ENCODE measurements at places on chromosomes 7 and 10.

DNA sequence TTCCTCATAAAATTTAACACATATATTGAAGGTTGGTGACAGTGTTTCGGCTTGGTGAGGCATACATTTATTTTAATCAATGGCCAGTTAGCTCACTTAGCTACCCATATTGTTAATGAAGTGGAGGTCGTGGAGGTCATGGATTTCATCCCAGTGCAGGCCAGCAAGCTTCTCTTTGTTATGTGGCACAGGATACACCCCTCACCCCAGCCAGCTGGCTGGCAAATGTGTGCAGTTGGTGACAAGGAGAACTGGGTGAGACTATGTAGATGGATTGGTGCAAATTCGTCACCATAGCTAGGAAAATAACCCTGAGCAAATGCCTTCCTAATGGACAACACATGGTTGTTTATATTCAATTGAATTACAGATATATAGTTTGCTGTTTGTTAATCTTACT lies 50.5 kb upstream of the FOXP2 start:
- DNase-seq: no peak

DNA sequence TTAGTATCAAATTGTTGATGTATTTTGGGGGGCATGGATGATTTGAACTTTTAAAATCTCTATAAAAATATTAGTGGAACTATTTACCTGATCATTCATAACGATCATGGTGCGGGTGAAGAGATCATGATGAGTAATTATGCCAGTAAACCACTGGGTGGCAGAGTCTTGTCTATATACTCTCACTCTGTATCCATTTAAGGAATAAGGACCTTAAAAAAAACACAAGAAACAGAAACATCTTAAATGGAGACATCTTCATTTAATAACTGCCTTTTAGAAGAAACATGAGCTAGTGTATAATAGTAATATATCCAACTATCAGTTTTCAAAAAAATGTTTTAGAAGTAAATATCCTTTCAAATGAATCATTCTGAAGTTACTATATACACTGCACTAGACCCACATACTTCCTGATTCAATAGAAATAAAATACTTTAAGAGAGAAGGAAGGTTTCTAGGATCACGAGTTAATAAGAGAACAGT lies 84.0 kb downstream of the NRBF2 start:
- no peak for DNase-seq

DNA sequence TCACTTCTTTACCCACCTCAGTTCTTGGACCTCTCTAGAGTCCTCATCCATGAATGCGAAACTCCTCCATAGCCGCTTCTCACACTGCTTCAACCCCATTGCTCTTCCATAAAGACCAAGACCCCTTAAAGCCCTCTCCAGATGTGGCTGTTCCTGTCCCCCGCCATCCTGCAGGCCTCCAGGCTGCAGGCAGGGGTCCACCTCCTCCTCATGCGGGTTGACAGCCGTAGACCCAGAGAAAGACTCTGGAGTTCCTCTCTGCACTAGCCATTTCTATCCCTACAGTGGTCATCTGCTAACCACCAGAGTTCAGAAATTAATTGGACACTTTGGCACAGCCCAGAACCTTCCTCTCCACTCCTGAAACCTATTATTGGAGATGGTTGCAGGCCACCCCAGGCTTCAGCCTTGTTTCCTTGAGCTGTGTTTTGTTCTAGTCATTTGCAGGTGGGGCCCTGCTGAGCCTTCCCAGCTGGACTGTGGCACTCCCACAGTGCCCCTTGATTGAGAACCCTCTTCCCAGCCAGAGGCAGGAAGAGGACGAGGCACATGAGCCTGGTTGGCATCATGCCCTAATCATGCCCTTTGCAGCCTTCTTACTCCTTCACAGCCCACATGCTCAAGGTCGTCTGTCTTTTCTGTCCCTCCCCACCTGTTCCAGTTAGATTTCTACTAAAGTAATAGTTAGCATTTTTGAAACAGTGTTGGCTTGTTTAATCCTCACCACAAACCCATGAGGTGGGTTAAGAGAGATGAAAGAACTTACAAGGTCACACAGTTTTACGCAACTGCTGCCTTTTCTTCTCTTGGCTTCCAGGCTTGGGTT lies 23.9 kb downstream of the CUL1 start:
- no peak for DNase-seq

DNA sequence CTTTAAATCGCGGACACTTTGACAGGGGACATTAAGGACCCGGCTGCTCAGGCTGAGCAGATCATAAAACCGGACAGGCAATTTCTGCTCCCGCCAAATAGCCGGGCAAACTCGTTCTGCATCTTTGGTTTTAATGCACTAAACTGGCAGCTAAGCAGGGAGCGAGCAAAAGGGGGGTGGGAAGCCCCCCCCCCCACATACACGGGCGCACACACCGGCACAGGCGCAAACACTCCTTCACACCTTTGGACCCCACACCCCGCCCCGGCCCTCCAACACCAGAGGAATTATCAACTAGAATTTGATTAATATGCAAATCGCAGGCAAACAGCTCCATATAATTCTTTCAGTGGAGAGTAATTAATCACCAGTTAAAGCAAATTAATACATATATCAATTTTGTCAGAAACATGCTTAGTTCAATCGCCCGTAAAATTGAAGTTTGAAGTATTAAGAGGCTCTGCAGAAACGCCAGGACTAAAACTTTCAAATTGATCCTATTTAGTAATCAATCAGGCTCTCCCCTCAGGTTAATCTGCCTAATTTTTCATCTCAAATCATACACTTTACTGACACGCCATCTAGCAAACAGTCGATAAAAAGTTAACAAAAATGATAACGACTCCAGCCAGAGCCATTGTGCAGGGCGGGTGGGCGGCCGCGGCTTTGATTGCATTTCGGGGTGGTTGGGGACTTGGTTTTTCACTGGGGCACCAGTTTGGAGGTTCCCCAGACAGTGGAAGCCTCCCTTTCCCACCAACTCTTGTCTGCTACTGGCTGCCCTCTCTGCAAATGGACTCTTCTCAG lies 9.9 kb downstream of the LBX1 start:
- no peak for DNase-seq

DNA sequence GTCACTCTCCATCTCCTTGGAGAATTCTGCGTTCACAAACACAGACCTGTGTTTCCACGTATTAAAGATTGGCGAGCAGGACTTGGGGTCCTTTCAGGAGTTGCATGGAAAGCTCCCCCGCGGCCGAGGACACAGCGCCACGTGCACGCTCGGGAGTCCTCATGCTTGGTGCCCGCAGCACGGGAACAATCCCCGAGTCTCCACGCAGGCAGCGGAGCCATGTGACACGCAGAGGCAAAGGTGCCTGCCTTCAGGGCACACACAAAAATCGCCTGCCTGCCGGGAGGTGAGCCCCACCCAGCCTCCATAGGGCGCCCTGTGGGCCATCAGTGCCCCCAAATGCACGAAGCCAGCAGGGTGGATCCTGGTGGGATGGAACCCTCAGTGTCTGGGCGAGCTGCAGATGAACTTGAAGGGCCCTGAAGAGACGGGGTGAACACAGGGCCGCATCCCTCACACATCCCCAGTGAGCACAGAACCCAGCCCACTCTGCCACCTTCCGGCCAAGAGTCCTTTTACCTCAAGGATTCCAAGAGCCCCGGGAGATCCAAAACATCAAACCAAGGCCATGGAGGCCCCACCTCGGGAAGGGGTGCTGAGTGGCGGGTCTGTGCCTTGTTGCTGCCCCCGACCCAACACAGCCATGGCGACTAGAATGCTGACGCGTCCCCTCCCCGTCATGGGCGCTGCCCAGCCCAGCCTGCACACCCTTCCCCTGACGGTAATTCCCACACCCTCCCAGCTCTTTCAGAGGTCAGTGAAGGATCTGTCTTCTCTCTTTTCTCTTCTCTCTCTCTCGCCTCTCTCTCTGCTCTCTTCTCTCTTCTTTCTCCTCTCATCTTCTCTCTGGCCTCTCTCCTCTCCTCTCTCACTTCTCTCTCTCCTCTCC lies 55.9 kb downstream of the CFAP46 start:
- no peak for DNase-seq

DNA sequence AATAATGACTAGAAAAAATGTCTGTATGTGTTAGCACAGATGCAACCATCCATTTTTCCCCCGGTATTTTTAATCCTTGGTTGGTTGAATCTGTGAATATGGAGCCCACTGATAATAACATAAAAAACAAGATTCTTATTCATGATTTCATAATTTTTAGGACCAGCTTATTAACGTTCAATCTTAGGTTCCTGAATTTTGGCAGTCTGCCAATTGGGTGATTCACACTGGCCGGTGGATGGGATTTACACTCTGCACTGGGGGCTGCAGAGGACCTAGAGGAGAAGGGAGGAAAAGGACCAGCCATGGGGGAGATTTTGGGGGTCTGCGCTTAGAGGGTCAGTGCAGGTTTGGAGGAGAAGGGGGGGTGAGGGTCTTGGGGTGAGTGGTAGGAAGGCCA lies 327.9 kb downstream of the ACTR3B start:
- DNase-seq: no peak

DNA sequence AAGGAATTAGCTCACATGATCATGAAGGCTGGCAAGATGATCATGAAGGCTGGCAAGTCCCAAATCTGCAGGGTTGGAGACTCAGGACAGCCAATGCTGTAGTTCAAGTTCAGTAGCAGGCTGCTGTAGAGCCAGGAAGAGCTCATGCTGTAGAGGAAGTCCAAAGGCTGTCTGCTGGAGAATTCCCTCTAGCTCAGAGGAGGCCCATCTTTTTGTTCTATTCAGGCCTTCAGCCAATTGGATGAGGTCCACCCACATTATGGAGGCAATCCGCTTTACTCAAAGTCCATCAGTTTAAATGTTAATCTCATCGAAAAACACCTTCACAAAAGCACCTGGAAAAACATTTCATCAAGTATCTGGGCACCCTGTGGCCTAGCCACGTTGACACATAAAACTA lies 24.8 kb upstream of the FAM171A1 start:
- DNase-seq: no peak

GRCh38 chr7:94375691-94376090 lies 19.0 kb upstream of the COL1A2 start:
- DNase-seq: no peak

DNA sequence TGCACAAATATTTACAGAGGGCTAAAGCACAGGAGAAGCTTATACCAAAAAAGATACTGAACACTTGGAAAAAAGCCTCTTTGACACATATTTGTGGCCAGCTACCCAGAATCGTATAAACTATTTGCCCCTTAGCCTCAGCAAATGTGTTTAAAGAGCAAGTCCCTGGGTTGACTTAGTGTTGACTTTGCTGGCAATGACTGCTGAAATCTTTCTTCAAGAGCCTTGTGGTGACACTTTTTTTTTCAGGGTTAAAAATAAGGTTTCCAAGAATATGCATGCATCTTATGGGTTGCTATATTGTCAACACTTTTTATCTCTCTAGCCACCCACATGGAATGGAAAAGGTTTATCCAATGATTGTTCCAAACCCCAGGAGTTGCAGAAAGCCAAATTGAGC lies 14.9 kb upstream of the PLEKHS1 start:
- DNase-seq: no peak

DNA sequence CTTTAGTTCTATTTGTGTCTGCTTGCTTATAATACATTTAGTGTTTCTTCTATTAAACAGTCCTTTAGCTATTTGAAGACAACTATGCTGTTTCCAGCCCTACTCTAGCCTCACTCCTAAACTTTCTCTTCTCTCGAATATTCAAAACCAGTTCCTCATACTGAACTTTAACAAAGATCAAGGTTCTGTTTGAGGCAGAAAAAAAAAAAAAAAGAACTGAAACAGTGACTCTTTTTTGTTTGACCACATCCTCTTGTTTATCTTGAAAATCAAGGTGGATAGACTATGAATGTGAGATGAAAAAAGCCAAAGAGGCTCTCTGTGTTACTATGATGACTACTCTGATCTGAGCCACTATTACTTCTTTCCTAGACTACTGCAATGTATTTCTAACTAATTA lies 154.3 kb downstream of the ZNF365 start:
- DNase-seq: no peak

- no peak for DNase-seq
These were observed 37.4 kb upstream of the XPNPEP1 start for GRCh38 chr10:109960682-109961081.

- no peak for DNase-seq
These were observed 176.5 kb downstream of the SUGCT start for GRCh38 chr7:40311307-40311706.

GRCh38 chr10:108709927-108710722 lies 1213.2 kb downstream of the XPNPEP1 start:
- DNase-seq: no peak

GRCh38 chr10:101067356-101068083 lies 5.7 kb downstream of the KAZALD1 start:
- DNase-seq: peak; percentile 83

GRCh38 chr10:99927721-99928280 lies 81.9 kb downstream of the DNMBP start:
- no peak for DNase-seq

GRCh38 chr7:92953657-92954056 lies 117.3 kb upstream of the CDK6 start:
- DNase-seq: no peak

- peak; percentile 26 for DNase-seq
These were observed 615 bp downstream of the ARHGAP12 start for GRCh38 chr10:31927884-31928548.

GRCh38 chr7:149093228-149093627 lies 2.7 kb upstream of the ZNF786 start:
- no peak for DNase-seq

DNA sequence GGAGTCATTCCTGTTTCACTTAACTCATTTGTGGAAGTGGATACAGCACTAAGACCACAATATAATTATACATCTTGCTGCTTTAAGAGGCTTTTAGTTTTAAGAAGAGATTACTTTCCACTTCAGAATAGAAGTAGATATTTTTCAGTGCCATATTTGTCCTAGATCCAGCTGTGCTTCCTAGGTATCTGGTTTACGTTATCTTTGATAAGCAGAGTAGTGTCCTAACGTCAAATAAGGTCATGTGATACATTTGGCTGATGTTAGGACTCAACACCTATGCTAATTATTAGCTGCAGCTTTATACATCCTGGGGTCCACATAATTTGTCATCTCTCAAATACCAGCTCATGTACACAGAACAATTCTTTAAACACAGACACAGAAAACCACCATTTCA lies 196.2 kb upstream of the SMIM30 start:
- no peak for DNase-seq

- peak; percentile 81 for DNase-seq
These were observed 14.0 kb downstream of the DNAJB12 start for GRCh38 chr10:72340510-72341261.

DNA sequence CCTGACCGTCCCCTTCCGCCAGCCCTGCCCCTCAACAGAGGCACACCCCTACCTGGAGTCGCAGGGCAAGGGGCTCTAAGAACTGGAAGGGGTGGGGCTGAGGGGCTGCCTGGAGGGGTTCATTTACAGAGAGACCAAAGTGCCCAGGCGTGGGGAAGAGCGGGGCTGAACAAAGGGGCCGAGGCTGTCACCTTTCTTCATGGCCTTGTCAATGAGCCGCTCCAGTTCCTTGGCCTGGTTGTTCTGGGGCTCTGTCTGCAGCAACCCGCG lies 2.3 kb upstream of the CLDN15 start:
- DNase-seq: no peak

- DNase-seq: no peak
These were observed 32.7 kb upstream of the ARMS2 start for GRCh38 chr10:122421742-122422141.
